ENCODE measurements at places on chromosomes 1 and 21.
A peak's percentile ranks its signal among the peaks of the same experiment; 100 is the strongest.

GRCh38 chr1:234619071-234619480 lies 9.1 kb upstream of the IRF2BP2 start:
- DNase-seq, result peak; percentile 65

DNA sequence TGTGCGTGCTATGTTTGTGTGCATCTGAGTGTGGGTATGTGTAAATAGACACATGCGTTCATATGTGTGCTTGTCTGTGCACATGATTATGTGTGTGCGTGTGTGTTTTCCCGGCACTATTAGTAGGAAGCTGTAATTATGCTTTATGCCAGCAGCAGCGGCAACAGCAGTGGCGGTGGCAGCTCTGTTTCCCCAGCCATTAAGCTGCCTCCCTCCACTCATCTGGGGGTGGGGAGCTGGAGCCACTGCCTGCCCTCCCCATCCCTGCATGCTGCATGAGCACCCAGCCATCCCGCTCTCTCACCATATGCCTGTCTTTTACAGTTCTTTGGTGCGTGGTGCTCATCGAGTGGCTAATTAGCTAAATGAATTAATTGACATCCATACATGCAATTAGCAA lies 30.5 kb upstream of the ACOT11 start:
- DNase-seq, result no peak

- DNase-seq, result no peak
Measured at GRCh38 chr1:153394391-153394790, 3.5 kb upstream of the S100A8 start.

DNA sequence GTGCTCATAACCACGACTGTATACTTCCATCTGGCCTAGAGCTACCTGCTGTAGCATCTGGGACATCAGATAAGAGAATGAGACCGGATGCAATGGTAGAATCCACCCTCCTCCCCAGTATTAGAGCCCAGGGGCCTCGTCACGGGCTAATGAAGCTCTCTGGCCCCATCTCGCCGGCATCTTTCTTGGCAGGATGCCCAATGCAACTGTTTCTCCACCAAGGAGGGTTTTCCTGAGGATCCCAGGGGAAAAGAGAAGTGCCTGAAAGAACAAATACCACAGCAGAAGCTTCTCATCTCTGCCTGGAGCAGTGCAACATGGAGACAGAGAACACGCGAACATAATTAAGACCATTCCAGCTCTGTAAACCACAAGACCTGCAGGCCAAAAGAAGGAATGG lies 80.0 kb downstream of the VWA5B1 start:
- no peak for DNase-seq

DNA sequence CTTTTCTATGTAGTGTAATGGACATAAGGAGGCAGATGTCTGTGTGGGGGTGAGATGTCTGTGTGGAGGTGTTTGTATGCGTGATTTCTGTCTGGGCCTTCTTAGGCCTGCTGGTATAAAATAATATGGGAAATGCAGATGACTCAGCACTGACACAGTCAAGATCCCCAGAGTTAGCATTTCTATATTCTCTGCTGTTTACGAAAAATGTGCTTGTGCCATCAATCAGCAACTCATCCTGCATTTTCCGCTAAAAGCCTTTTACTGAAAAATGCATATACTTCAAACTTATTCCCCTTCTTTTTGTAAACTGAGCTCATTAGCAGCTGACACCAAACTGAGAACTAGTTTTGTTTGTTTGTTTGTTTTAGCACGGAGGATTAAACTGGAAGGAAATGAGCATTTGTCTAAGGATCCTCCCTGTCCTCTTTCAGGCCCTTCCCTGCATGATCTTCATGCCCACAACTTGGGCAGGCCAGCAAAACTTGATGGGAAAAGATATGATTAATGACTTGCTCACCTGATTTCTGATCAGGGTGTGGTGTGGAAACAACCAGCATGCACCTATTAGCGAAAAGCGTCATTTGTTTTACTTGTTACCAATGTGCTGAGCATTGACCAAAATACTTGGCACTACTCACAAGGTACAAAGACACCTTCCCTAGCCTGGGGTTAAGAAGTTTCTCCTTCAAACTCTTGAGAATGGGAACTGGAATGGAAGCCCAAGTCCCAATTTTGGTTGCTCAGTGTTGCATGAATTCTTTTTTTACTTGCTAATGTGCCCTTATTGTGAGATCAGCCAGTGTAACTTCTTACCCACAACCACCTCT lies 77.4 kb downstream of the NDUFS5 start:
- peak; percentile 47 for DNase-seq

GRCh38 chr1:235864931-235865525 lies 1.7 kb downstream of the LYST start:
- DNase-seq, result peak; percentile 13

- no peak for DNase-seq
Measured at GRCh38 chr1:164628772-164629171, 69.8 kb downstream of the PBX1 start.

GRCh38 chr21:14691914-14692313 lies 145.8 kb upstream of the SAMSN1 start:
- no peak for DNase-seq

GRCh38 chr1:205518661-205519540 lies 14.4 kb downstream of the CDK18 start:
- DNase-seq, result no peak

DNA sequence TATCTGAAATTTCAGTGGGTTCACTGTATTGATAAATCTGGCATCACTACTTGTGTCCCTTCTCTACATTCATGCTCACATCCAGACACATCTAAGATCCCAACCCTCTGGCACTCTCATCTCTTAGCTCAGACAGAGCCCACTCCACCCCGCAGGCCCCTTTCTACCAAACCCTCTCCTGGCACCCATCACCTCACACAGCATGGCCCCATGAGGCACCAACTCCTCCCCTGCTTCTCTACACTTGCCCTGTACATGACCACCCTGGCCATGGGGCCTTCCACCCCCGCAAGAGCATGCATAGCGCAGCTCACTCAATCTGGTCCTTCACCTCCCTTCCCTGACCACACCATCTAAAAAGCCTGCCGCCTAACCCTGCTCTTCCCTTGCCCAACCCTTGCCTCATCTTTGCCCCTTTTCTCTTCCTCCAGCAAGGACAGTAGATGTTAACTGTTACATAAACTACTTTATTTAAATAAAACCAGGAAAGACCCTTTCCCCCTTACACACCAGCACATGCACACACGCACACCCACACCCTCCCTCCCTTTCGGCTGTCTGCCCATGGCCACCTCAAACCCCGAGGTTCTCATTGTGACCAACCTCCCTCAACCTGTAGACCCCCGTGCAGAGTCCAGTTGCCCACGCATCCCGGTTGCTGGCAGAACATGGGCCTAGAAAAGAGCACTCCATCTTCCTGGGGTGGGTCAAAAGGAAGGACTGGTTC lies 15.6 kb downstream of the SH3BP5L start:
- no peak for DNase-seq

- peak; percentile 82 for DNase-seq
Measured at GRCh38 chr1:24283326-24284155, 35.6 kb upstream of the GRHL3 start.

DNA sequence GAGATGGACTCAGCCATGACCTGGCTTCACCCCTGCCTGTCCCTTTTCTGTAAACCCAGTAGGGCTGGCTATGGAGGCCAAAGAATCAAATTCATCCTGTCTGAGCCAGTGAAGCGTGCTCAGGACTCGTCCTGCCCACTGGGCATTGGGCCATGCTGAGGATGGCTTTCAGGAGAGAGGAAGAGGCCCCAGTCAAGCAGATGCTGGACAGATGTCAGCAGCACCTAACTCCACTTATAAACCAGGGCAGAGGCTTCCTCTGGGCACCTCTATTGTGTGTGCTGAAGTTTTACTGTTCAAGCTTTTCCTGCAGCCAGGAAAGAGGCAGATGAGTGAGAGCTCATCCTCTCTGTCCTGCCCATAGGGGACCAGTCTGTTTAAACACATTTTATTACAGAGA lies 97.4 kb upstream of the GCLM start:
- no peak for DNase-seq

GRCh38 chr1:78760858-78761257 lies 111.2 kb downstream of the IFI44 start:
- DNase-seq, result no peak

GRCh38 chr1:27655151-27655937 lies 16.6 kb downstream of the IFI6 start:
- no peak for DNase-seq

GRCh38 chr1:109251277-109252166 lies 2.2 kb downstream of the CELSR2 start:
- no peak for DNase-seq

GRCh38 chr1:91059157-91059556 lies 37.3 kb upstream of the ZNF644 start:
- DNase-seq, result no peak

GRCh38 chr21:46229923-46230260 lies 1.3 kb upstream of the LSS start:
- no peak for DNase-seq

DNA sequence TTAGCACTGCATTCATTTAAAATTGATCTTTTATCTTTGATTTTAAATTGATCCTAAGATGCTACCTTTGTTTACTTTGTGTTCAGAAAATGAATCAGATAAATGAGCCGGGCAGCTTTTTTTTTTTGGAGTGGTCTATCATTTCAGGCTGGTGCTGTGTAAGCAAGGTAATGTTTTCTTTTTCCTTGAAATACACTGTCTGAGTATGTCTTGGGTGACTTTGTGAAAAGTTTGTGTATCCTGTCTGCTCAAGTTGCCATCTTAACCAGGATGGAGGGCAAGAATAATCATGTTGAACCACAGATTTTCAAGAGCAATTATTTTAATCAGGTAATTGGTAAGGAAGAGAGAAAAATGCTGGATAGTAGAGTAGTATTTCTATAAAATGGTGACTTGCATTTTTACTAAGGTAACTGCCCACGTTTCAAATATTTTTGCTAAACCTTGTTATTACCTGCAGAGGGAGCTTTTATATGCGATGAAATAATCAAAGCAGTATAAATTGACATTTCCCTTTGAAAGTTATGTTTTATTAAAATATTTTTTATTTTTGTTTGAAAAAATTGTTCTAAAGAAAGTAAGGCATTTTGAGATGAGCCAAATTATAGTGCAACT lies 11.1 kb downstream of the ADGRL2 start:
- DNase-seq, result no peak

GRCh38 chr1:109241841-109242345 lies 7.4 kb upstream of the CELSR2 start:
- no peak for DNase-seq

- peak; percentile 91 for DNase-seq
Measured at GRCh38 chr1:66505671-66506392, 28.1 kb upstream of the SGIP1 start.

DNA sequence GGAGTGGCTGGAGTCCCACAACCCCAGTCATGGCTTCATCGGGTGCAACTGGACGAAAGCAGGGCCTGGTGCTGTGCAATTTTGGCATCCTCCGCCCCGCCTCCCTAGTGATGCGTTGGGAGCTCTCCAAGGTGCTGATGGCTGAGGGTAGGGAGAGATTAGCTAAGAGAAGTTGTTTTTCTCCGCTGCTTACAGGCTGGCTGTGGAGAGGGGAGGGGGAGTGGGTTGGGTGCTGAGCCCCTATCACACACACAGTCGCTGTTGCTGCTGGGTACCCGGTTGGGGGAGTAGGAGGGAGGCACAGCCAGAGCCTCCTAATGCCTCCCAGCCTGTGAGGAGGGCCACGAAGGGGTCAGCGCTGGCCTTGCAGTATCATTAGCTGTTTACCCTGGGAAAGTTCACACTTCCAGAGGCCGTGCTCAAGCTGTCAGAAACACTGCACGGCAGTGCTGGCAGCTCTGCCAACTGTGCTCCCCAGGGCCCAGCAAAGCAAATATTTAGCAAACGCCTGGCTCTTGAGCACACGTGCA lies 110.0 kb downstream of the GRIK3 start:
- DNase-seq, result peak; percentile 28

- no peak for DNase-seq
Measured at GRCh38 chr1:1330366-1331067, 563 bp upstream of the TAS1R3 start.

- DNase-seq, result no peak
Measured at GRCh38 chr1:32960342-32960741, 4.3 kb downstream of the RNF19B start.

Data from kidney tubule cell (primary cell).